COLO829 (cell line): ENCODE measurements at places on chromosomes 5 and 9.

- no peak for DNase-seq
Measured at GRCh38 chr9:80775530-80775929, 913.8 kb downstream of the TLE1 start.

GRCh38 chr9:108269371-108269770, 586.4 kb downstream of the ACTL7B start:
- DNase-seq, result no peak

DNA sequence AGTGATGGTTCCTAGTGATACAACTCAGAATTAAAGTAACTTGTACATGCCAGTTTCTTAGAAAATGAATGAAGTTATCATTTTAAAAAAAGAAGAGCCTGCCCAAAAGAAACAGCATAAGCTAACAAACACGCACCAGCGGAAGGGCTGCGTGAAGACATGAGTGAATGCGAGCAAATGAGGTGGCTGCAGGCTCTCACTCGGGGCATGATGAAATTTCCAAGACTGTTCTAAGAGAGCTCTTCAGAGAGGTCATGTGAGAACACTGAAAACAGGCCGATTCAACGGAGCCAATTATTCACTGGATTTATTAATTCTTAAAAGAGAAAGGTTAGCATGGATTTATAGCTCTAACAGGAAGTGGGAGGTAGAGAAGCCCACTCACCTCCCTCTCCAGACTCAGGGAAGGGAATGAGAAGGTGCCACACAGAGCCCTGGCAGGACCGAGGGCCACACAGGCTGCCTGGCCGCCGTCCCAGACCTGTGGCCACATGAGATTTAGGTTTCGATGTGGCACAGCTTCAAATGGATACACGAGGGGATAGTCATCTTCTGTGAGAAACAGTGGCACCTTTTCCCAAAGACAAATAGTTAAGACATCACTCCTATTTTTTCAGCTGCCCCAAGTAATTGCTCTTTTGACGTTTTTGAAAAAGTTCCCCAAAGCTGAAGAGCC, 55.5 kb downstream of the HABP4 start:
- no peak for DNase-seq

DNA sequence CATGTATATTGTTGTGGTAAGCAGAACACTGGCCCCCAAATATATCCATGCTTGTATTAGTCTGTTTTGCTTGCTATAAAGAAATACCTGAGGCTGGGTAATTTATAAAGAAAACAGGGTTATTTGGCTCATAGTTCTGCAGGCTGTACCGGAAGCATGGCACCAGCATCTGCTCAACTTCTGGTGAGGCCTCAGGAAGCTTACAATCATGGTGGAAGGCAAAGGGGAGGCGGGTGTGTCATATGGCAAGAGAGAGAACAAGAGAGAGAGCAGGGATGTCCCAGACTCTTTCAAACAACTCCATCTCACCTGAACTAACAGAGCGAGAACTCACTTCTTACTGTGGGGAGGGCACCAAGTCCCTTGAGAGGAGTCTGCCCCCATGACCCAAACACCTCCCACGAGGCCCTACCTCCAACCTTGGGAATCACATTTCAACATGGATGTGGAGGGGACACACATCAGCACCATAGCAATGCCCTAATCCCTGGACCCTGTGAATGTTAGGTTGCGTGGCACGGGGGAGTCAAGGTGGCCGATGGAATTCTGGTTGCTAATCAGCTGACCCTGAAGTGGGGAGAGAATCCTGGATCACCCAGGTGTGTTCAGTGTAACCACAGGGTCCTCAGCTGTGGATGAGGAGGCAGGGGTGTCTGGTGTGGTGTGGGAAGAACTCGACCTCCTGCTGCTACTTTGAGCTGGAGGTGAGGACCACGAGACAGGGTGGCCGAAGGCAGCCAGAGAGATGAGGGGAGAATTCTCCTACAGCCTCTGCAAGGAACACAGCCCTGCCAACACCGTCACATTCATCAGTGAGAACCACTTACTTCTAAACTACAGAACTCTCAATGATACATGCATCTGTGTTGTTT, 172.8 kb downstream of the AUH start:
- no peak for DNase-seq

DNA sequence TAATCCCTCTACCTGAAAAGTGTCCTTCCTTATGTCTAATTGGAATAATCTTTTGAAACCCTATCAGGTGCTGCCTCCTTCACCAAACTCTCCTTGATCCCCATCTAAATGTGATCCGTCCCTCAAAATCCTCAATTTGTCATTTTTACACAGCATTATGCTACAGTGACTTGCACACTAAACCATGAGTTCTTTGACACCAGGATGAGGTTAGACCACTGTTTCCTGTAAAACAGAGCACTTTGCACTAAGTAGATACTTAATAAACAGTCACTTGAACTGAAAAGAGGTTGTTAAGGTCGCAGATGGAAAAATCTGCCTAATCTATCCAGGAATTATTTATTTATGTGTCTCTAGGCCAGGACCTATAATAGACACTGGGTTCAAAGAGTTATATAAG, 44.2 kb upstream of the TLX3 start:
- DNase-seq, result no peak

GRCh38 chr5:142059304-142059940, 46.6 kb upstream of the GNPDA1 start:
- no peak for DNase-seq
